ENCODE measurements at places on chromosomes 3 and 15. TPM values are rescaled to one million over a fixed set of nuclear protein-coding genes. Genes with fewer than 3 reads are reported as not detected.

The COL6A5 gene
- not detected for total RNA-seq

The PLXNB1 gene
- 120 TPM for total RNA-seq

The SLC12A1 gene
- not detected for total RNA-seq

The MYH15 gene
- total RNA-seq, result 0.21 TPM

The ZMAT3 gene
- 12.8 TPM for total RNA-seq

The SLC9C1 gene
- total RNA-seq, result not detected

The CSPG5 gene
- total RNA-seq, result not detected

The INO80 gene
- total RNA-seq, result 16.7 TPM

The TIGIT gene
- not detected for total RNA-seq

The CKMT1B gene
- total RNA-seq, result 86.0 TPM

The PLXNA1 gene
- total RNA-seq, result 84.7 TPM

The KLHL6 gene
- 0.07 TPM for total RNA-seq

The CCR3 gene
- total RNA-seq, result not detected

The CCK gene
- 1.5 TPM for total RNA-seq
